ENCODE measurements at places on chromosomes 7 and 10. TPM values are rescaled to one million over a fixed set of nuclear protein-coding genes. Genes with fewer than 3 reads are reported as not detected.

- DNase-seq: no peak
Measured at GRCh38 chr7:2182461-2182860, 50.3 kb downstream of the MAD1L1 start.

GRCh38 chr7:115128154-115128553 lies 206.3 kb downstream of the MDFIC start:
- DNase-seq: no peak

DNA sequence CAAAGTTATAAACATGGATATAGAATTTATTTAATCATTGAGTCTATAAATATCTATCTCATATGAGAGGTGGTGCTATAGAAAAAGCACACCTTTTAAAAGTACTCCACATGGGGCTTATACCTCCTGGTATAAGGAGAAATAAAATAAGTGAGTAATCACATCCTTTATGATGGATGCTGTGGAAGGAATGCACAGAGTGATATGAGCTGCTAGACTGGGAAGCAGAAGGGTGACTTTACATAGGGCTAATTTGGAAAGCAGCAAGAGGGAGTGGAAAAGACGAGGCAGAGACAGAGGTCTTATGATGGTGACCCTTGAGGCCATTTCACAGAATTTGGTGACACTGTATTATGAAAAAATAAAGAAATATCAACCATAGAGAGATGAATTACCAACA lies 59.4 kb upstream of the AHR start:
- no peak for DNase-seq

- no peak for DNase-seq
Measured at GRCh38 chr10:73911553-73912004, 647 bp downstream of the PLAU start.

ZNF467 gene
- 10.9 TPM for total RNA-seq

CYREN gene
- total RNA-seq: 26.8 TPM

ITGA8 gene
- 221 TPM for total RNA-seq

Measured in posterior vena cava (tissue), 2 donors.